ENCODE measurements at places on chromosomes 4 and X.

GRCh38 chr4:40168070-40168469 lies 28.8 kb upstream of the RHOH start:
- DNase-seq, result no peak

GRCh38 chr4:147794787-147795413 lies 63.0 kb downstream of the ARHGAP10 start:
- no peak for DNase-seq

GRCh38 chr4:40684404-40684803 lies 54.7 kb upstream of the RBM47 start:
- DNase-seq, result no peak

DNA sequence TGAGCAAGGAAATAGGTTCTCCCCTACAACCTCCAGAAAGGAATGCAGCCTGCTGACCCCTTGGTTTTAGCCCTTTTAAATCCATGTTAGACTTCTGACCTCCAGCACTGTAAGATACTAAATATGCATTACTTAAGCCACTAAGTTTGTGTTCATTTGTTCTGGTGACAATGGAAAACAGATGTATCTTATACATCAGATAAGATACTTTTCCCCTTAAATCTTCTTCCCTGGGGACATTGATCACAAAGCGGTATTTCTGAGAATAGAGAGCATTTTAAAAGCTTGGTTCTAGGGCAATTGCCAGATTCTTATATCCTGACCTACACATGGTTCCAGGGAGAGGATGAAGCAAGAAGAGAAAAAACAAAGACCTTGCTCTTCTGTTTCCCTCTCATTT lies 6.5 kb upstream of the TMEM184C start:
- DNase-seq, result no peak

DNA sequence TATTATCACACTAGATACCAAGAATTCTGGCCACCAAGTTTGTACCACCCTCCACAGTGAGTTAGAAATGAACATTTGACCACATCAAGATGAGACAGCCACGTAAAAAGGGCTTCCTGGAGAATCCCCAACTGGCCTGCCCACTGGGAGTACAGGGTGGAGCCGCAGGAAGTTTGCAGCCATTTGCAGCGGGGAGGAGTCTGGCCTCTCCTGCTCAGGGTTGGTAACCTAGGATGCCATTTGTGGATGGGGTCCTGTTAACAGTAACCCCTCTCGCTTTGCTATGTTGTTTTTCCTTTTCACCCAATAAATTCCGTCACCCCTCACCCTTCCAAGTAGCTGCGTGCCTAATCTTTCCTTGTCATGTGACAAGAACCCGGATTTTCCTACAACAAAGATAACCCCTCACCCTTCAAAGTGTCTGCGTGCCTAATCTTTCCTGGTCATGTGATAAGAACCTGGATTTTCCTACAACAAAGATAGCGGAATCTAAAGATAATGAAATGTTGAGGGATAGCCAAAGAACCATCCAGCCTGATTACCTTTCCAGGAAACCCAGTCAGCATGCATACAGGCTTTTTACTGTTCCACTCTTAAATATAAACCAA lies 245.4 kb downstream of the NAF1 start:
- DNase-seq, result no peak

- DNase-seq, result no peak
Measured at GRCh38 chr4:100362366-100362765, 155.5 kb downstream of the EMCN start.

GRCh38 chr4:101286663-101287062 lies 60.7 kb downstream of the PPP3CA start:
- no peak for DNase-seq

GRCh38 chrX:39996536-39996935 lies 101.2 kb downstream of the BCOR start:
- no peak for DNase-seq

DNA sequence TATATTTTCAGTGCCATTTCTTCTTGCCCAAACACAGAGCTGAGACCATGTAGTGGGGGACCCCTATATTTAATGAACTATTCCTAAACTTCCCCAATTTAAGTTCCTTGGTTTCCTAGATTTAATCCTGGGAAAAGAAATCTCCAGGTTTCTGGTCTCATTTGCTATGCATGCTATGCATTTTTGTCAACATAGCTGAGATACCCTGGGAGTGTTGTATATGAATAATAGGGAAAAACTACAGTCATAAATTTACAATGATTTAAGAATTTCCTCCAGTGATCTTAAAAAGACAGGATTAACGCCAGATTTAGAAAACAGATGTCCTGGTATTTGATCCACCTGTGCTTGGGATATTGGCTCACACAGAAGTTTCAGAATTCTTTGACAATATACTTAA lies 136.8 kb upstream of the RAPGEF2 start:
- DNase-seq, result no peak

DNA sequence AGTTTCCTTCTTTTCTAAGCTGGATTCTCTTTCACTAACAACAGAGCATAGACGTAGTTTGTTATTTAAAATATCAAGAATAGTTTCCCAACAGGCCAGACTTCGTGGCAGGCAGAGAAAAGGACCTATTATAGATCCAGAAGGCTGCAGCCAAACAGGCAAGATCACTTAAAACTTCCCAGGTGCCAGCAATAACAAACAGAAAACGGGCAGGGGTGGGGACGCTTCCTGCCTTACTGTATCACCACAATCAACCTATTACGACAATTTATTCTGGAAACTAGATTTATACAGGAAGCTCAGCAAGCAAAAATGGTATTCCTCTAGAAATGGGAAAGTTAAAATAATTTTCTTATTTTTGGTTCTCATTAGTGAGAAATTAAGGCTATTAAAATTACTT lies 22.1 kb downstream of the RWDD4 start:
- no peak for DNase-seq

GRCh38 chrX:102697494-102697893 lies 14.8 kb upstream of the GPRASP2 start:
- no peak for DNase-seq

- DNase-seq, result no peak
Measured at GRCh38 chr4:93908778-93909177, 80.2 kb downstream of the ATOH1 start.

GRCh38 chr4:103719830-103720207 lies at the start of gene TACR3:
TSS of gene TACR3 (minus strand) at chr4:103719985. CDS start at chr4:103719675, 310 bp downstream.
- DNase-seq, result no peak

DNA sequence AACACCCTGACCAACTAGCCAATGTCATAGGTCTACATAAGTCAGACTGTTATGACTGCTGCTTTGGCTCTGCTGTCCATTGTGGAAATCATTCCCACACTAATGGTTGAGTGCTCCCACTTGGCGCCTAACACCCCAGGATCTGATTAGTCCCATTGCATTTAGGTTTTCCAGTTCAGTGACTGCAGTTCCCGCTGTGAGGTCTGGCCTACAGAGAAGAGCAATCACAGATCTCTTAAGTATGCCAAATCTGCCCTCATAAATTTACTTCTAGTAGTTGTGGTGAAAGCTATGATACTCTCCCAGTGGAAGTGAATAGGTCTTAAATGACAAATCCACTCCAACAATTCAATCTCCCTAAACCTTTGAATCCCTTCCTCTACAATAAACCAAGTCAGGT lies 77.3 kb upstream of the IL2 start:
- no peak for DNase-seq

DNA sequence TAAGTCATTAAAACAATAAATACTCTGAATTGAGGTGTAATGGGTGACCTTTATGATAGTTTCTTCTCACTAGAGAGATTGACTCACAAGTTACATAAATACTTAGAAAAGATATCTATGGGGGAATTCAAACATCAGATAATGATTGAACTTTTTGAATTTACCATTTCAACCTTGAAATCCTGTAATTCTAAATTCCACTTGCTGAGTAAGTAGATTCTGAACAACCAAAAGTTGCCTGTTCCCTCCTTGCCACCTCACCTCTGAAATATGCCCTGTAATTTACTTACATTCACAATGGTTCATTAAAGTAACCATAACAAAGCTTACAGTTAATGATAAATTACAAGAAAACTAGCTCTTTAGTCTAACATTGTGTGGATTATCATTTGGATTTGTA lies 43.3 kb upstream of the SLC39A8 start:
- DNase-seq, result no peak

GRCh38 chr4:182015893-182016292 lies 227.3 kb upstream of the TENM3 start:
- DNase-seq, result no peak

DNA sequence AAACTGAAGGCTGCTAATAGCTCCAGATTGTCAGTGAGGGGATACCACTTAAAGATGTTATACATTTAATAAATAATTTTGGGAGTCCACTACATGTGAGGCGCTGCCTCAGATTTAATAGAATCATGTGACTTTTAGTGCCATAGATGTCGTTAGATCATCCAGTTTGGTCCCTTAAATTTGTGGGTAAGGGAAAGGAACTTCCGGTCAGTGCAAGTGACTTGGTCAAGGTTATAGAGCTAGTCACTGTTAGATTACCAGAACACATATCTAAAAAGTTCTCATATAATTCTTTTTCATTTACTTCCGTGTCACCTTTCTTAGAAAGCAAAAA lies 529 bp upstream of the UBA6 start:
- no peak for DNase-seq

GRCh38 chr4:88195328-88196012 lies 37.0 kb upstream of the ABCG2 start:
- no peak for DNase-seq

DNA sequence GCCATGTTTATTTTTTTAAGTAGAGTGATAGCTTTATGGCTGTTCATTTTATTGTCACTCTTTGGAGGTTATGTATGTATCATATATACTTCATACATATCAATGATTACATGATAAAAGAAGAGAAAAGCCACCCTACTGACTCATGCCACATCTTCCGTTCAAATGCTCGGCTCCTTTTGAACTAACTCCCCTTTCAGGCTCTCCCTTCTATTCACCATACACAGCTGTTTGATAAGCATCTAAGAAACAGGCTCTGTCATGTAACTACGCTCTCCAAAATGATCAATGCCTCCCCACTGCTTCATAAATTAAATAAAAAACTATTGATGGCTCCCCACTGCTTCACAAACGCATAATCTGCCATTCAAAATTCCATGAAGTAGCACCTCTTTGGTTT lies 89.4 kb downstream of the SEL1L3 start:
- DNase-seq, result no peak

DNA sequence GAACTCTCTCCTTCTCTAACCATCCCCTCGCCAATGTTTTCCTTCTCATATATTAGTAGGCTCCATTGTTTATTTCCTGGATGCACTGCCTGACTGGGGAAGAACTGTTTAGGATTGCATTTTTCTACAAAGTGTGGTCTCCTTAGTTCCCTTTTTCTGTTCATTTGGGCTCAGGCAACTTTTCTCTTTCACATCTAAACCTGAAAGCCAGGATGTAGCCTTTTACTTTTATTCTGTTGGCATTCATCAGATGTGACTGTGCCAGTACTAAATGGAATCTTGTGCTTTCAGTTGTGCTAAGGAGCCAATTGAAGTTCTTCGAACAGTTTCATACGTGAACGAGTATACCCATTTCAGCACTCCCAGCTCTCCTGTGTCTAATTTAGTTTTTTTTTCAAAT lies 59.8 kb downstream of the DDIT4L start:
- no peak for DNase-seq

DNA sequence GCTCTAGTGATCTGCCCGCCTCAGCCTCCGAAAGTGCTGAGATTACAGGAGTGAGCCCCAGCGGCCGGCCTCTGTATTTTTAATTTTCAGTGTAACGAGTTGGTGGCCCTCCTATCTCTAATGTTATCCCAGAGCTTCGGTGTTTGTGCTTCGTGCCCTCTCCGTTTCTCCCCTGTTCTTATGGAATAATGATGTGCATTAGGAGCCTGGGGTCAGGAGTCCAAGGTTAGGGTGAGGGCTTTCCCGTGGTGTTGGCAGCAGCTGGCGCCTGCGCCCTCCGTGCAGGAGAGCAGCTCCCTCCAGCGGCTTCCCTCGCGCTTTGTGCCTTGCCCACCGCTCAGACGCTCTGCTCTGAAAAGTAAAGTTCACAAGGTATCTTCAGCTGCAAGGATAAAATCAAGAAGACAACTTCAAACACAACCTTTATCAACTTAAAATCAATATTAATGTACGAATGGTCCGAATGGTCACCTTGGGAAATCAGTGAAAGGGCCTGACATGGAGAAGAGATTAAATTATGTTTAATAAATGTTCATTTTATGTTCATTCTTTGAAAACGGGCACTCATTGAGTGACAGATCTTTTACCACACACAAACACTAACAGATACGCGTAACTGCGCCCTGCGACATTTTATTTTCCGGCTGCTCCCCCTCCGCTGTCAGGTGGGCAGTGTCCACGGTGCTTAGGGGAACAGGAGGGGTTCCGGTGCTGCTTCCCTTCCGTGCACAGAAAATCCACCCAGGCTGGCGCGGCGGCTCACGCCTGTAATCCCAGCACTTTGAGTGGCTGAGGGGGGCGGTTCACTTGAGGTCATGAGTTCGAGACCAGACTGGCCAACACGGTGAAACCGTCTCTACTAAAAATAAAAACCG lies 62.4 kb downstream of the TRAPPC11 start:
- DNase-seq, result no peak

DNA sequence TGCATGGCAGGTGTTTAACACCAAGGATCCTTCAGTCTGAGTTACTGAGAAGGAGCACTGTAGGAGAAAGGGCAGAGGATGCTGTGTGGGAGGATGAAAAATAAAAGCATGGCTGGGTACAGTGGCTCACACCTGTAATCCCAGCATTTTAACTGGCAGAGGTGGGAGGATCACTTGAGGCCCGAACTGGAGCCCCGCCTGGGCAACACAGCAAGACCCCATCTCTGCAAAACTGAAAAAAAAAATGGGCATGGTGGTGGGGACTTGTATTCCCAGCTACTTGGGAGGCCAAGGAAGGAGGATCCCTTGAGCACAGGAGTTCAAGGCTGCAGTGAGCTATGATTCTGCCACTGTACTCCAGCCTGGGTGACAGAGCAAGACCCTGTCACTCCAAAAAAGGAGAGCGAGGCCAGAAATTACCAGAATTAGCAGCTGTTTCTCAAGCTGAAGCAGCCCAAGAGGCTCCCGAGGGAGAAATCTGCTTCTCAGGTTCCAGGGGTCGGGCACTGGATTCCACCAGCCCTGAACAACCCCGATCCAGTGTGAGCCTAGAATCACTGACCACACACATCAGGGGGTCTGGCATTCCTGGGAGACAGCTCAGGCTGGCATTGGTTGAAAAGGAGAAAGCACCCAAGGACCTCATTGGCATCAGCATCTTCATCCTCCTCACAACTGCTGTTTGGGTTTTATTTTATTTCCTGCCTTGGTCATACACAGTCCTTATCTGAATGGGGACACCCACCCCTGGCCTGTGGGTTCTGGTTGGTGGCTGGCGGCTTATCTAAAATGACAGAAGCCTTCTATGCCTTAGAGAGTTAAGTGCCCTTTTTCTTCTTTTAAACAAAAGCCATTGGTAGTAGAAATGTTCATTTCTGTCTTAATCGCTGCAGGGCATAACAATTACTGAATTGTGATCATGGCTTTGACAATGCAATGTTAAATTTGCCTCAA lies 66.3 kb upstream of the TRIM2 start:
- DNase-seq, result no peak

All from NCI-H187 (cell line).